Endothelial cell (in vitro differentiated cells): ENCODE measurements at places on chromosomes 7 and 10. TPM values are rescaled to one million over a fixed set of nuclear protein-coding genes. Genes with fewer than 3 reads are reported as not detected.

DNA sequence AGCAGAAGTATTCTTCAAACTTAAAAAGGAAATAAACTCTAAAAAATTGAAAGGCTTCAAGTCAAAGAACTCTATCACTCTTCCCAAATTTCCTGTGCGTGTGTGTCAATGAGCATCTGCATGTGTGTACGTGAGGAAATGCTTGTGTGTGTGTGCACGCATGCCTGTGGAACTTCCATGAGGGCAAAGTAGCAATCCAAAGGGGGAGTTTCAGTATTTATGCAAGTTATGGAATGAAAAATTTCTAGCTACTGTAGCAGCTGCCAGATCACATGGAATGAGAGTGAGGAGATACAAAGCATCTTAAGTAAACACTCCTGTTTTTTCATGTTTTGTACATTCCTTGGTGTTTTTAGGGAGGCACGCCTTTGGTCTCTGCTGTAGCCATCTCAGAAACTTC lies 152.6 kb downstream of the RAPGEF5 start:
- peaks cover 50% of the 10 kb centered on the region for H3K36me3 ChIP-seq
- no peak overlapping the region for H3K27ac ChIP-seq
- H3K4me3 ChIP-seq: peak overlapping the region; percentile 3
- no peak for DNase-seq
- H3K27me3 ChIP-seq: peaks cover 3% of the 10 kb centered on the region

Gene SORBS1
- total RNA-seq: 103 TPM

DNA sequence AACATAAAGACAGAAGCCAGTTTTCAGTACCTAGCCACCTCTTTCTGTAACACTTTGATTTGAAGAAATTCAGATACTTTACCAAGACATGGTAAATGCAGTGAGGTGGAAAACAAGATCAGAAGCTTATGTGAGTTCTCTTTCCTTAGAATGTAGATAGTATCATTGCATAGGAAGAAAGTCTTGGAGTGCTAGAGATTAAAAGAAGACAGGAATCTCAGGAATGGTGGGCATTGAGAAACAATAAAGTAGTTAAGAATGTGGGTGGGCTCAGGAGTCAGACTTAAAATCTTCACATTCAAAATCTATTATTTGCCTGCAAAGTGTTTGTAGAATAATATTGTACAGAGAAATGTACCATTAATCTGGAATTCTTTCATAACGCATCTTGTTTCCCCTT lies 58.9 kb downstream of the POLL start:
- H3K4me3 ChIP-seq: no peak overlapping the region
- peaks cover under 1% of the 10 kb centered on the region for H3K36me3 ChIP-seq
- DNase-seq: no peak
- peaks cover 1% of the 10 kb centered on the region for H3K27me3 ChIP-seq
- H3K27ac ChIP-seq: no peak overlapping the region

Gene ATG9B
- 0.85 TPM for total RNA-seq

DNA sequence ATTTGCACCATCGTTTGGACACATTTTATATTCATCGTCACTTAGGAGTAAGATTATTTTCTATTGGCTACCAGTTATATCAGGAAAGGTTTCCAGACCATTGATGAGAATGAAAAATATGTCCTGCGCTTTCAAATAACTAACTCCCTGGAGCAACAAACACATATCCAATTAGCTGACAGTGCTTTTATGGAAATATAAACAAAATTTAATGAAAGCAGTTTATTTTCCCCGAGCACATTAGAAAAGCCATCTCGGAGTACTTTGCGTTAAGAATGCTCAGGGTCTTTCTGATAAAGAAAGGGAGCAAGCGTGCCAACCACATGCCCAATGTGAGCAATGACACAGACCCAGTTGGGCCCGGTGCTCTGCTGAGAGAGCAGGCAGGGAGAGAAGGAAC lies 85.1 kb upstream of the ZPBP start:
- H3K36me3 ChIP-seq: no peaks in the 10 kb centered on the region
- H3K4me1 ChIP-seq: peaks cover 25% of the 10 kb centered on the region
- no peak overlapping the region for H3K4me3 ChIP-seq
- no peak overlapping the region for H3K27ac ChIP-seq
- peaks cover 1% of the 10 kb centered on the region for H3K27me3 ChIP-seq
- no peak for DNase-seq
